Fibroblast of villous mesenchyme (primary cell): ENCODE measurements at places on chromosomes 13 and 19. TPM values are rescaled to one million over a fixed set of nuclear protein-coding genes. Genes with fewer than 3 reads are reported as not detected.

GRCh38 chr13:48264058-48264457 is 31.1 kb downstream of the ITM2B start:
- no peak for DNase-seq

DNA sequence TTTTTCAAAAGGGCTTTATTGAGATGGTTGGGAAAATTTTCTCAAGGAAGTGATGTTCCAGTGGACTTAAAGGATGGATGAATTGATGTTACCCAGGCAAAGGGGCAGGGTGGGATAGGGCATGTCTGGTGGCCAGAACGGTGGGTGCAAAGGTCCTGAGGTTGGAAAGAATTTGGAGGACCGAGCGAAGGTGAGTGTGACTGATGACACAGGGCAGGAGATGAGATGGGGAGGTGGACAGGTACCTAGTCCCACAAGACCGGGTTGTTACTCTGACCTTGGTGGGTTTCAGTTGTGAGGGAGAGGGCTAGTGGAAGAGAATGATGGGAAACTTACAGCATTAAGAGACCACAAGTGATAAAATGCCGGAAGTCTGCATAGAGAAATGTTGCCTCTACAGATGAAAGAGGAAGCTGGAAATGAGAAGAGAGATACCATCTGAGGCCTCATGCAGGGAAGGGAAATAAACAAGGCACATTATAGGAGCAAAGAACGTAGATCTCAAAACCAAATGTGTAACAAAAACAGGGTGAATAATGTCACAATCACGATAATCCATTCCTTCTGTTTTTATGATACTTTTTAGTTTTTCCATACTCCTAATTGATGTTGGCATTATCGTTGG is 4.5 kb downstream of the ADGRE1 start:
- DNase-seq = no peak

DNA sequence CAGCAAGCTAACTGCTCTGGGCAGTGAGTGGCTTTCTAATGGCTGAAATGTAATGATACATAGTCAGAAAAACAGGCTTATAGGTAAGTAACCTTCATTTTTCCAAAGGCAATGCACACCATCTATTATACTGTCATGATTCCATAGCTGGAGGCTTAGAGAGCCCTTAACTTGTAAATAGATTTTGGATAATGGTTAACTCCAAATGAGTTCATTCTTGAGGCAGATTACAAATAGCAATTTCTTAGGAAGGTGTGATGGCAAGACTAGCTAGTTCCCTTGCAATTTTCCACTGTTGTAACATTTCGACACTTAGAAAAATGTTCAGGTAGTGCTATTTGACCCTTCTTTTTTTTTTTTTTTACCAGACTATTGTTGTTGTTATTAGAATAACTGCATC is 789.8 kb upstream of the PCDH9 start:
- DNase-seq = no peak

MARK4 gene
- total RNA-seq = 14.2 and 16.8 TPM in 2 replicates

- no peak for DNase-seq
Observed at GRCh38 chr13:75383064-75383715, 98.8 kb downstream of the TBC1D4 start.
